Retinal pigment epithelial cell (primary cell): ENCODE measurements at places on chromosomes 4 and X.
A peak's percentile ranks its signal among the peaks of the same experiment; 100 is the strongest.

DNA sequence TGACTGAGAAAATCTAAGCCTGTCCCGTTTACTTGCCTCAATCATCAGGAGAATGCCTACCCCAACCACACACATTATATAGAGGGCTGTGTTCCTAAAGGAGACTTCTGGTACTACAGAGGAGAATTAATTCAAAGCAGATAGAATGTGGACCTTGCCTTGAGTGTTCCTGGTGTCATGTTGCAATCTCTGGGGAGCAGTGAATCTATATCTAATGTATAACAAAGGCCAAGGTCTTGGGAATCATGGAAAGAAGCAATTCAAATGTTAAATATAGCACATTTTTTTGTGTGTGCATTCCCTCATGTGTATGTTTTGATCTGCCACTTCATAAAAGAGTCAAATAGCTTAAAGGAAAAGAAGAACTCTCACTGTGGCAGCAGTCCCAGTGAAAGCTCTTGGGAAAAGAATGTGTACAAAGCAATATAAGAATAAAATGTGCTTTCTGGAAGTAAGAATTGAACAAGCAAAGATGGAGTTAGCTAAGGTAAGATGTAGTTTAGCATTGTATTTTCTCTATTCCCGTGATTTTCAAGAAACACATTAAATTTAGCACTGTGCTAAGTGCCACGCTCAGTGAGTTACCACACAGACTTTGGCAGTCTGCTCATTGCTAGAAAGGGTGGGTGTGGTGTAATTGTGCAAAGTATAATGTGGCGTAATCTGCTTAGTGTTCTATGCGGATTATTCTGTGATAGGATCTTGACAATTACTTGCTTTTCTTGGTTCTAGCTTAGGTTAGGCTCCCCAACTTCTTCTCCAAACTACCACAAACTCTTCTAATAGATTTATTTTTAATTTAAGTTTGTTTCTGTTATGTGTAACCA lies 13.7 kb downstream of the ADH6 start:
- peak; percentile 12 for DNase-seq

DNA sequence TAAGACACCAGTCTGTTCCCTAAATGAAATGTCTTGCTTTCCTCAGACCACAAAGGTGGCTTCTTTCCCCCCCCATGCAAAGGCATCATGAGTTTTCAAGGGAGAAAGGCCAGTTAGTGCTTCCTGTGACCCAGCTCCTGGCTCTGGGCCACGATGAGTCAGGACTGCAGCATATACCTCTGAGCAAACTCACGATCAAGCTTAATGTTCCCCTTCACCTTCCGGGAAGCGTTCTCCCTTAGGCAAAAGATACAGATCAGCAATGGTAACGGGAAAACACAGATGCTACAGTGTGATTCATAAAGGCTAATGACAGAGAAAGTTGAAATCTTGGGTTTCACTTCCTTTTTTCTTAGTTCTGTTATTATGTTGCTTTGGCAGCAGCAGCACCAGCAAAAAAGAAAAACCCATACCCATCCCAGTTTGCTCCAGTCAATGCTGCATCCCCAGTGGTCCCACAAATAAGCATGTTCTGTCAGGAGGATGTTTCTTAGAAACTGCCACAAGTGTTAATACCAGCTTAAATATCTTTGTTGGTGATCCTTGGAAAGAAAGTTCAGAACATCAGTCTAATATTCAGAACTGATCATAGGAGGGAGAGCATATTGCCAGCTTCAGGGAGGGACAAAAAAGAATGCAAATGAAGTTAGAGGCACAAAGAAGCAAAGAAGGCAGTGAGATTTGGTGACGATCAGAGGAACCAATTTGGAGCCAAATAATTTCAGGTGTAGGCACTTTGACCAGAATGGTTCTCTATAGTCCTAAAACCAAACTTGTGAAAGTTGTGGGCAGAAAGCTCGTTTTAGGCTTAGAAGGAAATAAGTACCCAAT lies 41.2 kb downstream of the LONRF3 start:
- DNase-seq, result peak; percentile 55

DNA sequence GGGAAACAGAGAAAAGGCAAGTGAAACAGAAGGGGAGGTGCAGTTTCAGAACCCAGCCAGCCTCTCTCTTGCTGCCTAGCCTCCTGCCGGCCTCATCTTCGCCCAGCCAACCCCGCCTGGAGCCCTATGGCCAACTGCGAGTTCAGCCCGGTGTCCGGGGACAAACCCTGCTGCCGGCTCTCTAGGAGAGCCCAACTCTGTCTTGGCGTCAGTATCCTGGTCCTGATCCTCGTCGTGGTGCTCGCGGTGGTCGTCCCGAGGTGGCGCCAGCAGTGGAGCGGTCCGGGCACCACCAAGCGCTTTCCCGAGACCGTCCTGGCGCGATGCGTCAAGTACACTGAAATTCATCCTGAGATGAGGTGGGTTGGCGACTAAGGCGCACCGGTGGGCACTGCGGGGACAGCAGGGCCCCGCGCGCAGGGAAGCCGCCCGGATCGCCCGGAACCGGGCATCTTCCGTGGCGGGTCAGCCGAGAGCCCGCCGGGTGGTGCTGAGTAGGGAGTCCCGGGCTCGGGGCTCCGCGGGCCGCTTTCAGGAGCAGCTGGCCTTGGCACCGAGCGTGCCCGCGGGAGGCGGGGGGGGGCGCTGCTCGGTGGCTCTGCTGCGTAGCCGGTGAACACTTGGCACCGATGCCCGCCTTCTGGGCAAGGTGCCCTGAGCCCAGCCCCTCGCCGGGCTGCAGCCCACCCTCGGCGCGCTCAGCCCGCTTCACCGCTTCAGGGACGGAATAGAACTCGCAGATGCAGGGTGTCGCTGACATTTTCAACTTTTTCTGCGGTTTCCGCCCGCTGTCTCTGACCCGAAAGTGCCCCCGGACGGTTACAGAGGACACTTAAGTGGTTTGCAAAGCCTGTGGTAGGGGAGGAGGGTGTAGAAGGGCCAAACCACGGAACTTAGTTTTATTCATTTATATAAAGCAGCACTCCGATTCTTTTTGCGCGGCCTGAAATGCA lies at the start of gene CD38:
CD38 (plus strand) TSS at position 40 of the 953 bp plus-strand sequence; CDS start at position 127, 87 bp downstream.
- DNase-seq, result no peak

- DNase-seq, result no peak
These were observed 640 bp downstream of the BANK1 start for GRCh38 chr4:101791182-101791558.

DNA sequence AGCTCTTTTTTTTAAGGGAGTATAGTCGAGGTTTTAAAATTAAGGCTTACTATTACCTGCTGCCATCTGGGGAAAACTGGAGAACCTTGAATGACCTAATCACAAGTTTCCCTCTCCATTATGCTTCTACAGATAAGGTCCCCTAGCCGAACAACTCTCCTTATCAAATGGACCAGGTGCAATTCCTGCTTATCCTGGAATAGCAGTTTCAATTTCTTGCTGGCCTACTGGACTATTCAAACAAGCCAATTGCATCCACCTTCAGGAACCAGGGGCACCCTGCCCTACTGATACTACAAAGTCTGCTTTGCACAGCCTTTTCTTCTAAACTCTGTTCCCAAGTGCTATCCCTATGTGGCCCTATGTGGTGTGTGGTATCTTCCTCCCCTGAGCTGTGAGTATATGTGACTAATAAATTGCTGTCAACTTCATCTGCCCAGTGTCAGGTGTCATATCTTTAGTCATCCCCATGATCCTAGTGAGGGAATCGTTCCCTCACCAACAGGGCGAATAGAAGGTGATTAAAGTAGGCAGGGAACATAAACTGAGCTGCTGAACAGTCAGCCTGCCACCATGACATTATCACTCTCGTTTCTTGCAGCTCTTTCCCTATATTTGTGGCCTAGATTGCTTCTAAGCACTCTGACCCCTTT lies 128.5 kb downstream of the ATG4A start:
- no peak for DNase-seq

- no peak for DNase-seq
These were observed 188.4 kb upstream of the GNPDA2 start for GRCh38 chr4:44914748-44915147.

DNA sequence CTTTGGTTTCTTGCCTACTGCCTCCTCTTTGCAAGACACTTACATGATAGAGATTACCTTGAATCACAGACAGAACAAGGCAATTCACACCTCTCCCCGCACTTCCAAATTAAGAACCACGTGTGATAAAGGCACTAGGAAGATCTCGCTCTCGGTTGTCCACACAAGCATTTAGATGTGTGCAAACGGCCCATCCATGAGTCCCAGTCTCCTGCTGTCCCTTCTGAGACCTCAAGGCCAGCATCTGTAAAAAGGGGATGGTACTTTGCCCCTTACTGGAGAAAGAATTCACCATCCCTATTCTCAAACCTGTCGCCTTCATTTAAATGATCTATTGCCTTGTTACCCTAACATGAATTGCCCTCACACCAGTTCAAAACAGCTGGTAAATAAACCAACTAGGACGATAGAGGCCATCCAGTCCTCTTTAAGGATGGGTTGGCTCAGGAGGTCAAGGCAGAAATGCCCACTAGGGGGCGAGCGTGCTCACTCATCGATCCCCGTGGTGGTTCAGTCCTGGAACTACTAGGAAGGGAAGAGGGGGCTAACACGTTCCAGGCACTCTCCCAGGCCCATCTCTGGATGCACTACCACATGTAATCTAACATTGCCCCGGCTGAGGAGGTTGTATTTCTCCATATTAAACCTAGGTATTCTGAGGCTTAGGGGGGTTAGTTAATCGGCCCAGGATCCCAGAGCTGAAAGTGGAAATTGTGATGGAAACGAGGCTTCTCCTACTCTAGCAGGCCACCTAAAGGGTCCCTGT lies 95.8 kb downstream of the DHX15 start:
- DNase-seq, result no peak

- DNase-seq, result no peak
These were observed 453.9 kb upstream of the ZFP42 start for GRCh38 chr4:187541666-187542065.
